ENCODE measurements at places on chromosomes 13 and 19.

DNA sequence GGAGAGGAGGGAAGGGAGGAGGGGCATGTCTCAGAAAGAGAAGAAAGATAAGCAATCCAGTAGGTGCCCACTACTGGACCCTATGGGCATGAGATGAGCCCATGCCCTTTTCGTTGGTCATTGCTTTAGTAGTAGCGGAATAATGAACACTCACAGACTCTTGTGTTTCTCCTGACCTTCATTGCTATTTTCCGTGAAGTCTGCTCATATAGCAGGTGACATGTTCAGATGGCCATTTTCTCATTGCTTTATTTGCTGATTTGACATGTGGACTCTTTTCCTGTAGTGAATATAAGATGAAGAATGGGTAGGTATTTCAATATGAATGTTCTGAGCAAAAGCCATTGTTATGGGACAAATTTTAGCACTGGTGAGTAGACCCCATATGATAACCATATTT lies 16.4 kb downstream of the WDFY2 start:
- no peak for DNase-seq

DNA sequence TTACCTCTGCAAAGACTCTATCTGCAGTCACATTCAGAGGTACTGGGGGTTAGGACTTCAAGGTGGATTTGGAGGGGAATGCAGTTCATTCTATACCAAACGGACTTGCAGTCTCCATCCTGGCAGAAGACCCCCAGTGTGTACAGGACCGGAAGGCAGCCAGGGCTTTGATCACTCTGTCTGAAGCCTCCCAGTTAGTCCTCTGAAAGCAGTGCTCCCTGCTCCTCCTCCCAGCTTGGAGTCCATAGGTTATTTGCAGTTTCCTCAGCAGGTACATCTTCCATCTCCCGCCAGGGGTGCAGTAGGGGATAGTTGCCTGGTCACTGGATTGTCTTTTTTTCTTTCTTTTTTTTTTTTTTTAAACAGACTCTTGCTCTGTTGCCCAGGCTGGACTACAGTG lies 78.8 kb upstream of the KCTD15 start:
- no peak for DNase-seq

DNA sequence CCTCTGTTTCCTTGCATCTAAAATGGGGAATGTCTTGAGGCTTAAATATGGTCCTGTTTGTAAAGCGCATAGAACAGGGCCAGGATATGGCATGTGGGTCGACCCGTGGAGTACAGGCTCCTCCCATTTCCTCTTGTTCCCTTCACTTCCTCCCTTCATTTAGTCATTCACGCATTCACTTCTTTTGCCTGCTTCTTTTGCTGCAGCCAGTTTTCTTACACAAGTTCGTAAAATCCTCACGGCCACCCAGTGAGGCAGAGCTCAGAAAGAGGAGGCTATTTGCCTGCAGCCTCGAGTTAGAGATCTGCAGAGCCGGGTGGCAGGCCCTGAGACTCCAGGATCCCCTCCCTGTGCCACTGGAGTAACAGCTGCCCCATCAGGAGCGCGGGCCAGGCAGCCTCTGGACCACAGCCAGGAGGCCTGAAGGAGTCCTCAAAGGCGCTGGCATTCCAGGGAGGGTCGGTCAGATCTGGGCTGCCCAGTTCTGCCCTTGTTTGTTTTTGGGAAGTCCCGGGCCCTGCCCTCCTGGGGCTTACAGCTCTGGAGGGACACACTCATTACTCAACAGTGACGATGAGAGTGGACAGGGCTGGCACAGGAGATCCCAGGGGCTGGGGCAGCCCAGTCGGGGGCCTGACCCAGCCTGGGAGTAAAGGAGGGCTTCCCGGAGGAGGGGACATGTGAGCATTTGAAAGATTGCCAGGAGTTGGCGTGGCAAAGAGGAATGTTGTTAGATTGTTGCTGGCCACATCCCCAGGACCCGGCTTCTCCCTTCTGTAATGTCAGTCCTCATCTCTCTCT lies 4.6 kb downstream of the PPP5C start:
- peak; percentile 82 for DNase-seq

DNA sequence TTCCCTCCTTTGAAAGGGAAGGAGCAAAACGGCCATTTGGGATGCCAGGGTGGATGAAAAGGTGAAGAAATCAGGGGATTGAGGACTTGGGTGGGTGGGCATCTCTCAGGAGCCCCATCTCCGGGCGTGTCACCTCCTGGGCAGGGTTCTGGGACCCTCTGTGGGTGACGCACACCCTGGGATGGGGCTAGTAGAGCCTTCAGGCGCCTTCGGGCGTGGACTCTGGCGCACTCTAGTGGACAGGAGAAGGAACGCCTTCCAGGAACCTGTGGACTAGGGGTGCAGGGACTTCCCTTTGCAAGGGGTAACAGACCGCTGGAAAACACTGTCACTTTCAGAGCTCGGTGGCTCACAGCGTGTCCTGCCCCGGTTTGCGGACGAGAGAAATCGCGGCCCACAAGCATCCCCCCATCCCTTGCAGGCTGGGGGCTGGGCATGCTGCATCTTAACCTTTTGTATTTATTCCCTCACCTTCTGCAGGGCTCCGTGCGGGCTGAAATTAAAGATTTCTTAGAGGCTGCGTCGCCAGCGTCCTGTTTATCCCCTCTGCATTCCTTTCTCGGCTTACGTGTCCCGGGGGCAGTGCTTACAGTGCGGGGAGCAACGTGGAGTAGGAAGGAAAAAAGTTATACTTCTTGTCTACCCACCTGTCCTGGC lies 15.2 kb upstream of the S1PR4 start:
- peak; percentile 69 for DNase-seq

GRCh38 chr13:70107498-70108281 lies at the start of gene ATXN8OS:
ATXN8OS (plus strand) TSS chr13:70107826.
- DNase-seq: no peak

DNA sequence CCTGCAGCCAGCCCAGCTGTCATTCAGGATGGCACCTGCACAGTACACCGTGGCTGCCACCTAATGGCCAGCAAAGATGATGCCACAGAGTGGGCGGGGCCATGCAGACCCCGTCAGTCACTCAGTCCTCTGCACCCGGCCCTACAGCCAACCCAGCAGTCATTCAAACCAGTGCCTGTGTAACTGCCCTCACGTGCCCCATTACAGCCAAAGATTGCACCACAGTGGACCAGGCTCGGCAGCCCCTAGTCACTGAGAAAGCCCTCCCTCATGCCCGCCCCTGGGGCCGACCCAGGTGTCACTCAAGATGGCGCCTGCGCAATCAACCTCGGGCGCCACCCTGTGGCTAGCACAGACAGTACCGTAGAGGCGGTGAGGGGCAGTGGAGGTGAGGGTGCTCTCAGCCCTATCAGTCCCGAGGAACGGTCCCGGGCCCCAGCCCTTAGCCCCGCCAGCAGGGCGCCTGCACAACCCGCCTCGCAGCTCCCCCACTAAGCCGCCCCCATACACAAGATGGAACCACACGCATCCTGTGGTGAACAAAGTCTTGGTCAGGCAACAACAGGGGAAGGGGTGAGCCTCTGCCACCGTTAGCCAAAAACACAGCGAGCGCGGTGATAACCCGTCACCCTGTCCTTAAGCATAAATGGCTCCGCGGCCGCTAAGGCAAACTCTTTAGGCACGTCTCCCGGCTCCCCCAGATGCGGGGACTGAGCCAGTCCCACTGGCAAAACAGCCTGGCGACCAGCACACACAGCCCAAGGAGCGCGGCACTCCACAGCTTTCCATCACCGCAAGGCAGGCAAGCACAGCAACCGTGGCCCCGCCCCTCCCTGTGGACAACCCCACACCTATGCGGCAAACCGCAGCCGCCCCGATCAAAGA lies 2.3 kb downstream of the PEG3 start:
- peak; percentile 32 for DNase-seq

DNA sequence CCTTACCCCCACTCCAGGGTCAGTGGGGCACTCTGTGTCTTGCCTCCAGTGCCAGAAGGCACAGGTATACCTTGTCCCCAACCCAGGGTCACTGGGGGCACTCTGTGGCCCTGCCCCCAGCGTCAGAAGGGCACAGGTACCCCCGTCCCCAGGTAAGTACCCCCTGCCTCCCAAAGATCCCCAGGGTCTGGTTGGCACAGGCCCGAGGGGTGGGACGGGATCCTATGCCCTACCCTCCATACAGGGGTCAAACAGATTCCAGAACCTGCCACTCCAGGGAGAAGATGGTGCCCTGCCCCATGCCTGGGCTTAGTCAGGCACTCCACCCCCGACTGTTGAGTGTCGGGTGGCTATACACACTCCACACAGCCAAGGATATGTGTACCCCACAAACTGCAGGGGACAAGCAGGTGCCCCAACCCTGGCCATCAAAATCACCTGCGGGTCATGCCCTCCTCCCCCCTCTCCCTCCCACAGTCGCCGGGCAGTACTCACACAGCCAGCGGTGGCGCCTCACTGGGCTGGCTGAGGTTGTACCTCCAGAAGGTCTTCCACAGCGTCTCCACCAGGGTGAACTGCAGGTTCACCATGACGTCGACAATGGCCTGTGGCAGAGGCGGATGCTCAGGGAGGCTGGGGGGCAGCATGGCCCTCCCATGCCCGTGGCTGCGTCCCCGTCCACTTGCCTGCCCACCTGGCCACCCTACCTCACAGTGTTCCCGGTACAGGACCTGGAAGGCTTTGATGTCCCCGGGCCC lies 13.8 kb downstream of the DCAF15 start:
- DNase-seq: no peak

DNA sequence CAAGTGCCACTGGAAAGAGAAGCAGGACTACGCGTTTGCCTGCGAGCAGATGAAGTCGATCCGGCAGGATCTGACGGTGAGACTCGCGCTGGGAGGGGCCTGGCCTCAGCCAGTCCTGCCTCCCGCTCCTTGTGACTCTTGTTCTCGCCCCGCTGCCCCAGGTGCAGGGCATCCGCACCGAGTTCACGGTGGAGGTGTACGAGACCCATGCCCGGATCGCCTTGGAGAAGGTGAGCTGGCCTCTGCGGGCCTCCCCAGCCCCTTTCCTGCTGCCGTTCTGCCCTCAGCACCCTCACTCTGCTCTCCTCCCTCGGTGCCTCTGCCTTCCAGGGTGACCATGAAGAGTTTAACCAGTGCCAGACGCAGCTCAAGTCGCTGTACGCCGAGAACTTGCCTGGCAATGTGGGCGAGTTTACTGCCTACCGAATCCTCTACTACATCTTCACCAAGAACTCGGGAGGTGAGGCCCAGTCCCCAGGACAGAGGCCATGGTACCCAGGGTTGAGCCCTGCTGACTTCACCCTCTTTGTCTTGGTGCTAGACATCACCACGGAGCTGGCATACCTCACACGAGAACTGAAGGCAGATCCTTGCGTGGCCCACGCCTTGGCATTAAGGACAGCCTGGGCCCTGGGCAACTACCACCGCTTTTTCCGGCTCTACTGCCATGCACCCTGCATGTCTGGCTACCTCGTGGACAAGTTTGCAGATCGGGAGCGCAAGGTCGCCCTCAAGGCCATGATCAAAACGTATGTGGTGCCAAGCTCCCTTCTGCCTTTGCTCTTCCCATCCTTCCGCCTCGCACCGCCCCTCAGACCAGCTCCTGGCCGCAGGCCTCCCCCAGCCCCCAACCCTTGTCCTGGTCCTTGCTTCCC lies 5.6 kb downstream of the LENG9 start:
- DNase-seq: no peak

- no peak for DNase-seq
Measured at GRCh38 chr13:93222976-93223375, 3.6 kb upstream of the GPC6 start.

- DNase-seq: no peak
Measured at GRCh38 chr13:72521940-72522661, 205.3 kb downstream of the MZT1 start.

GRCh38 chr13:77375560-77376108 lies 48.7 kb upstream of the MYCBP2 start:
- no peak for DNase-seq

- no peak for DNase-seq
Measured at GRCh38 chr13:107427536-107427935, 787.8 kb downstream of the LIG4 start.

- no peak for DNase-seq
Measured at GRCh38 chr13:98285852-98286594, 109.0 kb upstream of the RNF113B start.

- no peak for DNase-seq
Measured at GRCh38 chr13:21932578-21932977, 261.7 kb downstream of the FGF9 start.

DNA sequence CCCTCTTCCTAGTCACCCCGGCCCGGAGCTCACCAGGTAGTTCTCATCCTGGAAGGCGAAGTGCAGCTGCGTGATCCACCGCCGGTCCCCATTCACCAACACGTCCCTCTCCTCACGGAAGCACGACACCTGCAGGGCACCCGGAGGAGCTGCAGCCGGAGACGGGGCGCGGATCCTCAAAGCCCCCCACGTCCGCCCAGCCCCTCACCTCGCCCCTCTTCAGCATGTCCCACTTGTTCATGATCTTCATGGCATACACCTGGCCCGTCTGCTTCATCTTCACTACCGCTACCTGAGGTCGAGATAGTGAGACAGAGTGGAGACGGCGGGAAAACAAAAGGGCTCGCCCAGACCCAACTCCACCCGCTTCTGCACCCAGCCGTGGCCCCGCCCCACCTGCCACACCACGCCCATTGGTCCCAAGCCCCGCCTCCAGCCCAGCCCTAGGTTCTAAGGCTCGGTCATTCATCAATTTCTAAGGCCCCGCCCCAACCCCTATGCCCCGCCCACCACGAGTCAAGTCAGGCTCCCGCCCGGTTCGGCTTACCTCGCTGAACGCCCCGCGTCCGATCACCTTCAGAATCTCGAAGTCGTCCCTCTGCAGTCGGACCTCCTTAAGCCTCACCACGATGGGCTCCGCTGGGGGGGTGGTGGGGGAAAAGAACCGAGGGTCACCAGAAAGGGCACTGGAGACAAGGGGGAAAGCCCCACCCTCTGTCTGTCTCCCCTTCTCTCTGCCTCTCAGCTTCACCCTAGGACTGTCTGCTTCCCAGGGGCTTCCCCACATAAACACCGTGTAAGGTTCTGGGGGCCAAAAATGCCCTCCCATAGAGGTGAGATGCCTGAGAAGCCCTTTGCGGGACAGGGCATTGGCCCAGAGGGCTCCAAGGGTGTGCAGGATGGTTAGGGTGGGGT lies 2.8 kb downstream of the DMPK start:
- DNase-seq: peak; percentile 43

GRCh38 chr13:97413694-97414093 lies 20.3 kb upstream of the RAP2A start:
- no peak for DNase-seq

- no peak for DNase-seq
Measured at GRCh38 chr19:12648088-12648487, 18.5 kb downstream of the MAN2B1 start.

DNA sequence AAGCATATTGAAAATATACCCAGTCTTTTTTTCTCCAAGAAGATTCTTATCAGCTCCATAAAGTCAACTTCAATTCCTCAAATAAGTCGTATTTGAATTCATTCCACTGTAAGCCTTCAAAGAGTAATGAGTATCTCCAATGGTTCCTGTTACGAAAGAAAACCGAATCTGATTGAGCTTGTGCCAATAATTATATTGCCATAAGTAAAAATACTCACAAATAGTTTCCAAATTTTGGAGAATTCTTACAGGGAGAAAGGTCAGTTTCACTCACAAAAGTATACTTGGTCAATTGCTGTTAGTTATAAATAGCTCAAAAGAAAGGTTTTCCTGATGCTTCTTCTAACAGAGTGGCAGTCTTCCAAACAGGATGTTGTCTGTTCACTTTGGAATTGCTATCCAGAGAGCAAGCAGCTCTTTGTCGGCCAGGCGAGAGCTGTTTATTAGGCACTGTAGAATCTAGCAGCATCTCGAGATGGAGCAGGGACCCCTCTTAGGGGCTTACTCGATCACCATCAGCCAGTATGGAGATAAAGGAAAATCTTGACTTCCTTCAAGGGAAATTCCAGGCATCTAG lies 13.5 kb downstream of the ERICH4 start:
- peak; percentile 72 for DNase-seq

Measured in fibroblast of pulmonary artery (primary cell).